ENCODE measurements at places on chromosomes 3 and 15.

- no peak for DNase-seq
Observed at GRCh38 chr15:95035106-95035505, 803.7 kb downstream of the MCTP2 start.

GRCh38 chr3:53513556-53514190 lies 19.3 kb downstream of the CACNA1D start:
- no peak for DNase-seq

GRCh38 chr15:63999177-63999576 lies 47.1 kb downstream of the DAPK2 start:
- DNase-seq, result no peak

GRCh38 chr3:17336291-17336690 lies 406.1 kb downstream of the TBC1D5 start:
- no peak for DNase-seq

DNA sequence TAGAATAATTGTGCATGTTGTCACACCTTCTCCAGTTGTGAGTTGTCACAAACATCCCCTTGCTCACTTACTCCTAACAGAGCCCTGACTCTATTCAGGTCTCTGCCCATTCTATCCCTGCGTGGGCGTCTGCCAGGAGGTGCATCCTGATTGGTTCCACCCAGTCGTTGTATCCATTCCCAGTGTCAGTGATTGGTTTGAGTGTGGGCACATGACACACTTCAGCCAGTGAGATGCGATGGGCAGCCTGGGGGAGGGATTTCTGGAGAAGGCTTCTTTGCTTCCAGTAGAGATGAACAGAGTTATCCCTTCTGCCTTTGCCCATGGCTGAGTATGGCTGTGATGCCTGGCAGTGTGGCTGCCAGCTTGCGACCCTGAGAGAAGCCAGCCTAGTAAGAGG lies 18.7 kb downstream of the PXYLP1 start:
- DNase-seq, result no peak

DNA sequence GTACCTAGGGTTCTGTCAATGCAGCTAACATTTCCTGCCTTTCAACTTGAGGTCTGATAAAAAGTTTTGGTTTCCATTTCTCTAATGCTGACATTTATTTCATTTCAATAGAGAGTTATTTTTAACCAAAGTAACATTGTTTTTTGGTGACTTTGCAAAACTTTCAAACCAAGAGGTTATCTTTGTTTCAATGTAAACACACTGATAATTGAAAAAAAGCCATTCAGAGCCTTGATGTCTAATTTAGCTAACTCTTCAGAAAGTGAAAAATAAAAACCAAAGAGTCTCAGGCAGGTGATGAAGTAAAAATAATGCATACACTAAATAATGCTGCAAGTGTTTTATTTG lies 9.6 kb upstream of the TIPARP start:
- DNase-seq, result no peak

- DNase-seq, result no peak
Observed at GRCh38 chr3:191982481-191982880, 521.5 kb downstream of the PYDC2 start.

DNA sequence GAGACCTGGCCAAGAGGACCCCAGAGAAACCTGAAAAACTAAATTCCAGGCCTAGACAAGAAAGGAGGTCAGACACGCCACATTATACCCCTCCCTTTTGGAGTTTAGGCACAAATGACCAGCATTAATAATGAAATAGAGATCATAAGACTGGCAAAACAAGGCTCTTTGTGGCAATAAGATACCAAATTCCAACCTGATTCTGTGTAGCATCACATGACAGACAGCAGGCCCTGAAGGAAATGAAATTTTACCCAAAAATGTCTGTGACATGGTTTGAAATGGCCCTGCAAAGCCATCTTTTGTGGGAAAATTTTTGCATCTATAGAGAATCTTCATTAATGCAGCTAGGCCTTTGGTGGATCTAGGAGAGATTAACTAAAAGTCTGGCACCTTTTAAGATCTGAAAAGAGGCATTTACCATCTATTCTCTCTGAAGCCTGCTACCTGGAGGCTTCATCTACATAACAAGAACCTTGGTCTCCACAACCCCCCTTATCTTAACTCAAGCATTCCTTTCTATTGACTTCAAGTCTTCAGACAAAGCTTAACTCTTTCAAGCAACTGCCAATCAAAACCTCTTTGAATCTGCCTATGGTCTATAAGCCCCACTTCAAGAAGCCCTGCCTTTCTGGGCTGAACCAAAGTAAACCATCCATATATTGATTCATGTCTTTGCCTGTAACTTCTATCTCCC lies 8.0 kb downstream of the FAM174B start:
- no peak for DNase-seq

- no peak for DNase-seq
Observed at GRCh38 chr3:81500039-81500438, 261.4 kb downstream of the GBE1 start.
